ENCODE measurements at places on chromosomes 11 and 22.

DNA sequence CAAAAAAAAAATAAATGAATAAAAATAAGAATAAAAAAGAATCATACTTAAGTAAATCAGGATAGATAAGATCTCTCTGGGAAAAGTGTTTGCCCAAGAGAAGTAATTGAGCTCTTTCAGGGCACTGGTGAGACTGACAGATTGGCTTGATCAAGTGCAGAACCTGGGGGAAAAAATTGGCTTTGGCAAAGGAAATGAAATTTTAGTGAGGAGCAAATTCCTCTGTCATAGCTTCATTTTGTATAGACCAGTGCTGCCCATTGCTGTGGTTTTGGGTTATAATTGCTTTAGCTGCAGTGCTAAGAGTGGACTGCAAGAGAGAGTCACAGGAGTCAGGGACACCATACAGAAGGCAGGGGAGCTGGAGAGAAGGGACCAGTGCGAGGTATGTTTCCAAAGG lies 35.7 kb downstream of the SFI1 start:
- no peak for DNase-seq

GRCh38 chr11:3830730-3831129 lies 10.0 kb downstream of the RHOG start:
- no peak for DNase-seq

- no peak for DNase-seq
Measured at GRCh38 chr11:43561832-43562231, 118.7 kb upstream of the HSD17B12 start.

DNA sequence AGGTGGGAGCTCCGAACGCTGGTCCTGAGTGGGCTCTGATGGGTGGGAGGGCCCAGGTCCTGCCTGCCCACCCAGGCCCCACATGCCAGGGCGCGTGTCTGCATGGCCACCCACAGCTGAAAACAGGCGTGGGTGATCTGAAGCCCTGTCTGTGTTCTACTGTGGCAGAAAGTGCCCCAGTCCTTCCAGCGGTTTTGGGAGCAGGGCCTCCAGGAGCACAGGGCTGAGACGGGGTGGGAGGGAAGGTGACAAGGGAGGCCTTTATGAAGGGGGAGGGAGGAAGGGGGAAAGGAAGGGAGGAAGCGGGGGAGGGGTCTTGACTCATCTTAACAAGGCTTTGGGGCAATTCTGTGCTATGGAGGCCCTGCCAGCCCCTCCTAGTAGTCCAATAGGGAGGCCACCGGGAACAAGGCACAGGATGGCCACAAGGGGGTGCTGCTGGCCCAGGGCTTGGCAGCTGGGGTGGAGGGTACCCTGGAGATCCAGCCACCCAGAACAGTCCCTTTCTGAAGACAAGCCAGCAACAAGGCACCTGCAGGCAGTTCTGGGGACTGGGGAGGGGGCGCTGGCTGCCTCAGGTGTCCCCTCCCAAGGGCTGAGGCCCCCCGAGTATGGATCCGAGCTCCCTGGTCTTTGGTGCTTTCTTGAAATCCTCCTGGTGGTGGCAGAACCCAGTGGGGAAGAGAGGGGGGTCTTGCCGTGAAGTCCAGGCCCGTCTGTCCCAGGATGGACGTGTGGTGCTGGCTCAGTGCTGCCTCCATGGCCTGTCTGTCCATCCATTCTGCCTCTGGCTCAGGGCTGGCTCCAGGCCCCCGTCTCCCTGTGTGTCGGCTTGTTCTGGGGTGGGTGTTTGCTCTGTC lies 6.3 kb upstream of the FADS3 start:
- DNase-seq, result peak; percentile 89

GRCh38 chr11:9826390-9826789 lies 162.5 kb downstream of the SWAP70 start:
- DNase-seq, result no peak

GRCh38 chr11:42620796-42621195 lies 691.0 kb upstream of the API5 start:
- no peak for DNase-seq

- no peak for DNase-seq
Measured at GRCh38 chr22:19599626-19600243, 75.5 kb upstream of the CLDN5 start.

DNA sequence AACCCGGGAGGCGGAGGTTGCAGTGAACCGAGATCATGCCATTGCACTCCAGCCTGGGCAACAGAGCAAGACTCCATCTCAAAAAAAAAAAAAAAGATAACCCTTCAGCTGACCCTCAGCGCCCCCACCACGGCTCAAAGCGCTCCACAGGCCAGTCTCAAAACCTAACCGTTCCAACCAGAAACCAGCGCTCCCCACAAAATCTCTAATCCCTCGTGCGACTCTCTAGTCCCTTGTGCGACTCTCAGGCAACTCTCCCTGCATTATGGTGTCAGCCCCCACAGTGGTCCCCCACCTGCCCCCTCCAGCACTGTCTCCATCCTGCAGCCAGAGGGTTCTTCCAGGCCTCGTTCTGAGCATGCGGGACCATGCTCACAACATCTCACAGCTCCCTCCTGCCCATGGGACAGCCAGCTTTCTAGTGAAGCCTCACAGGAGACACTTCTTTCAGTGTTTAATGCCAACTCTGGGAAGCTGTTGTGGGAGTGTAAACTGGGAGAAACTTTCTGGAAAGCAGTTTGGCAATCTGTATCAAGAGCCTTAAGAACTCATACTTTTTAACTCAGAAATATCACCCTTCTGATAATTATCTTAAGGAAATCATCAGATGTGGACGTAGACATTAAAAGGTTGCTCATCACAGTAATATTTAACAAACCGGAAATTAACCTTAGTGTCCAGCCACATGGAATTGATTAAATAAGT lies 4.2 kb upstream of the RASGRP2 start:
- no peak for DNase-seq

DNA sequence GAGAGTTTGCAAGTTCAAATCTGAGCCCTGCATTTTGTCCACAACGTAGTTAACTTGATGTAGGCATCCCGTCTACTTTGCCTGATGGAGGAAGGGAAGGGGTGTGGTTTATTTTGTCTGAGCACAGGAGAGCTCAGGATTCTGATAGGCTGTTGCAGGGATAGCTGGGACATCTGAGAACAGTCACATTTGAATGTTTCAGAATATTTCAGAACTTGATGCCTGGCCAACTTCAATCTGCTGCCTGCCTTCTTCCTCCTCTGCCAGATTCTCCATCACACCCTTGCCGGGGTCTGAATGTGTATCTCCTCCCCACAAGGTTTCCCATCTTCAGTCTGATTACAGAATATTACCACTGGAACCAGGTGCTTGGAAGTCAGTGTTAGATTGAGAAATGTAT lies 51.6 kb downstream of the NTM start:
- DNase-seq, result no peak

- no peak for DNase-seq
Measured at GRCh38 chr22:33300165-33300564, 242.0 kb upstream of the SYN3 start.

DNA sequence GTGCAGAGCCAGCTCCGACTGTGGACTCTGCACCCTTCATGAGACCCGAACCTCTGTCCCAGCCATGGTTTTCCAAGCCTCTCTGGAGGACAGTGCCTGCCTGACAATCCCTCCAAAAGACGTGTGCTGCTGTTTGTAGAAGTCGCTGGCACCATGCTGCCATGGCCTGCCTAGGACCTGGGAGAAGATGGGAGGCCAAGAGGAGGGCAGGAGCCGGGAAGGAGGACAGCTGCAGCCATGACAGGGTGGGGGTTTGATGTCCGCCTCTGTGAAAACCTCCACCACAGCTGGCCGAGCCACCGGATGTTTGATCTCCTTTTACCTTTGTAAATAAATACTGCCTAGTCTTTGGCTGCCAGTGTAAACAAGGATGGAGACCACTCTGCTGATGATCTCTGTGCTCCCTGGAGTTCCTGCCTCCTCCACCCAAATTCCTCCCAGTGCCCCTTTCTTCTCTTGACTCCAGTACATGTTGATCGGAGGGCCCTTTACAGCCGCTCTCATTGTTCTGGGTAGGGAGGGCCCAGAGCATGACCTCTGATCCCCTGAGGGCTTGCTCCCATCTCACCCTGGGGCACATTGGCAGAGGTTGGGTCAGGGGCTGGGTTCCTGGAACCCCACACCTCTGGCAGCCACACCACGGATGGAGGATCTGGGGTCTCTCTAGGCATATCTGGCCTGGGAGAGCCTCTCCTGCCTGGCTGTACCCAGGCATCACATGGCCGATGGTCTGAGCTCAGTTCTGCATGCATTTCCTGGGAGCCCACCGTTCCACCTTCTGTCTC lies 66.9 kb downstream of the BCR start:
- no peak for DNase-seq

GRCh38 chr11:84871116-84871515 lies 756.0 kb downstream of the DLG2 start:
- no peak for DNase-seq

DNA sequence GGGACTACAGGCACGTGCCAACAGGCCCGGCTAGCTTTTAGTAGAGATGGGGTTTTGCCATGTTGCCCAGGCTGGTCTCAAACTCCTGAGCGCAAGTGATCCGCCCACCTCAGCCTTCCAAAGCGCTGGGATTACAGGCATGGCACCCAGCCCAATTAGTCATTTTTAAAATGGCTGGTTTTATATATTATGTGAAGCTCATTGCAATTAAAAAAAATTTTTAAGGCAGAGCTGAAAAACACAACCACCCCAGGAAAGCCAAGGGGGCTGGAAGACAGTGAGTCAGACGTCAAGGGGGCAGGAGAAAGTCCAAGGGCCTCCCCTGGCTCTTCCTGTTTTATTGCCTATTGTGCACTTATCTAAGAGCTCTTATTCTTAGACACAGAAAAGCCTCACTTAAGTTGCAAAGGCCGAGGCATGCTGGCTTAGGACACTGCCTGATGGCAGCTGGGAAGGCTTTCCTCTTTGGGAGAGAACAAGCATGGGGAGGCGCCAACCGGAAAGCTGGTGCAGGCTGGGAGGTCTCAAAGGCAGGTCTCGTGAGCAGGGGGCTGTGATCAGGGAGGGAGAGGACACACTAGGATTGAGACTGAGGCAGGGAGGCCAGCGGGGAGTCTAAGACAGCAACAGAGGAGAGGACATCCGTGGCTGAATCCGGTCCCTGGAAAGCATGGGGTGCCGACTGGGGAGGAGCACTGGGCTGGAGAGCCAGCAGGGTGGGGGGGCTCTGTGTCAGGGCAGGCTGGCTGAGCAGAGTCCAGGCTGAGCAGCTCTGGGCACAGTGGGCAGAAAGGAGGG lies 11.1 kb upstream of the OSM start:
- DNase-seq, result no peak

DNA sequence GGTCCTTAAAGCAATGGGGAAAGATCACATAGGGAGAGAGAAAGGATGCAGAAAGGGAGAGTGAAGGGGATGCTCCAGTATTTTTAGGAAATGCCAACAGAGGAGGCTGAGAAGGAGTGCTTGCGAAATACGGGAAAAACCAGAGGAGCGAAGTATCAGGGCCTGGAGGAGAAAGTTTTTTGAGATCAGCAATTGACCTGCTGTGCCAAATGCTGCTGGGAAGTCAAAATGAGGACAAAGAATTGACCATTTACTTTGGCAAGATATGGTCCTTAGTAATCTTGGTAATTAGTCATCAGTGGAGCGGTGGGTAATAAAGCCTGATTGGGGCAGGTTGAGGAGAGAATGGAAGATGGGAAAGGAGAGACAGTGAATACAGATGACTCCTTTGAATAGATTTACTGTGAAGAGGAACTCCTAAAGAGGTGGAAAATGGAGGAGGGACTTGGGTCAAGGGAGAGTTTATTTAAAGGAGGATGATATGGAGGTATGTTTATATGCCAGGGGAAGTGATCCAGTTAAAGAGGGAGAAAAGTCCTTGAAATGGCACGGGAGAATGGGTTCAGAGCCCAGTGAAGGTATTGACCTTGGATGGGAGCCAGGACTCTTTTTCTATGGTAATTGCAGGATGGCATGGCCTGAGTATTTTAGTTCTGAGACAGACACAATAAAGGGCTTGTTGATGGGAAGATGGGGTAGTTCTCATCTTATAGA lies 111.5 kb downstream of the PKNOX2 start:
- no peak for DNase-seq

DNA sequence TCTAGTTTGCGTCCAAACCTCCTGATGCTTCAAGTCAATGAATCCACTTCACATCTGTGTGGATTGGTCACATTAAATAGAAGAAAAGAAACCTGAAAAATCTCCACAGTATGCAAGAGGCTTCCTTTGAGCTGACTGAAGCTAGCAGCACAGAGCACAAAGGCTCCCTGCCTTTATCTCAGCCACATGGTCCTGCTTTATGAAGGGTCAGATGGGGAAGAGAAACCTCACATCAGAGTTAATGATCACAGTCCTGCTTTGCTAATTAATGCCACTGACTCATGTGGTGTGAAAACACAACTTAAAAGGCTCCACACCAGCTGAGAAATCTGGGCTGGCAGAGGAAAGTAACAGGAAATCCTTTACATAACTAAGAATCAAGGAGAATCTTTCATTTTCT lies 1291.0 kb downstream of the LRRC4C start:
- no peak for DNase-seq

DNA sequence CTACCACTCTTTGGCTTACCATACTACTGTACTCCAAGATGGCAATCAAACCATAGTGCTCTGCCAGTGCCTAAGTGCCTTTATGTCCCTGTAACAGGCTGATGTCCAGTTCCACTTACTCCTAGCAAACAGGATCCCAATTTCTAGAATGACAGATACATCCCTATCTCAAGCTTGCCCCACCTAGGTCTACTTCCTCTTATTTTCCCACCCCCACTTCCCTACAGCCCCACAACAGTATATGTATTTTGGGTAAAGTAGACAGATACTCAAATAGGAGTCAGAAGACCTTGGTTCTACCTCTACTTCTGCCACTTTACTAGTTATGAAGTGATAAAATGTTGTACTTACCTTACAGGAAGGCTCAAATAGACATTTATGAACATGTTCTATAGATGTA lies 24.1 kb downstream of the SIK3 start:
- DNase-seq, result no peak

DNA sequence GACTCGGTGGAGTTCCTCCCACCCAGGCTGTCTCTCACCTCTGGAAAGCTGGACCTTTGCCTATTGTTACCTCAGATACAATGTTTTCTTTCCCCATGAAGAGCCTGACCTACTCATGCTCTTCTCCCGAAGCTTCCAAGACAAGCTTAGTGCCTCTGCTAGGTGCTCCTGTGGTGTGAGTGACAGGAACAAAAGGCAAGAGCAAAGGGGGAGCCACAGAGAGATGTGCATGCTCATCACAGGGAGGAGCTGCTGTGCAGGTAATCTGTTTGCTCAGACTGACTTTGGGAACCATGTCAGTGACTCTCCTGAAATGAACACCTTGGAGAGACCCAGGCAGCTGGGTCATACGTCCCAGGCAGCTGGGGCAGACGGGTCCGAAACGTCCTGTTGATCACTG lies 53.6 kb upstream of the VSTM5 start:
- DNase-seq, result no peak

GRCh38 chr11:104015649-104016415 lies 20.6 kb upstream of the DDI1 start:
- DNase-seq, result no peak
